ENCODE measurements at places on chromosomes 1 and 21.

DNA sequence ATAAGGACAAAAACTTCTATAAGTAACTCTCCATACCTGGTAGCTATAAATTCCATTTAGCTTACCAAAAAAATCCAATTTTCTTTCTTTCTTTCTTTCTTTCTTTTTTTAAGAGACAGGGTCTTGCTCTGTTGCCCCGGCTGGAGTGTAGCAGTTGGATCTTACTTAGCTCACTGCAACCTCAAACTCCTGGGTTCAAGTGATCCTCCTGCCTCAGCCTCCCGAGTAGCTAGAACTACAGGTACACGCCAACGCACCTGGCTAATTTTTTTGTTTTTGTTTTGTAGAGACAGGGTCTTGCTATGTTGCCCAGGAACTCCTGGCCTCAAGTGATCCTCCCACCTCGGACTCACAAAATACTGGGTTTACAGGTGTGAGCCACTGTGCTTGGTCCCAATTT lies 75.5 kb downstream of the EPS15 start:
- DNase-seq: no peak

DNA sequence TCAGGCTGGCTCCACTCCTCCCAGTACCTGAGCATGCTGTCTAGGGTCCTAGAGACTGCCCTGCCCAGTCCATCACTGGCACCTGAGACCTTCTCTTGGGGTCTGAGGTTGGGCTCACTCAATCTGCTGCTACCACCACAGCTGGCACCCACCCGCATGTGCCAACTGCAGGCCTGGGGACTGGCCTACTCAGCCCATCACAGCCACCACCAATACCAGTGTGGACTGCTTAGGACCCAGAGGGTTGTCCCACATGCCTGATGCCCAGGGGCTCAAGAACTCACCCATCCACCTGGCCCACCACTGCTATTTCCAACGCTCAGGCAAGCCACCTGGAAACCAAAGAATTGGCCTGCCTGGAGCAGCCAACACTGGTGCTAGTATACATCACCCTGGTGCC lies 63.5 kb downstream of the CYP4B1 start:
- DNase-seq: no peak

GRCh38 chr1:100322436-100323211 lies 29.7 kb upstream of the CDC14A start:
- peak; percentile 45 for DNase-seq

GRCh38 chr1:198773523-198773922 lies 134.7 kb downstream of the PTPRC start:
- no peak for DNase-seq

DNA sequence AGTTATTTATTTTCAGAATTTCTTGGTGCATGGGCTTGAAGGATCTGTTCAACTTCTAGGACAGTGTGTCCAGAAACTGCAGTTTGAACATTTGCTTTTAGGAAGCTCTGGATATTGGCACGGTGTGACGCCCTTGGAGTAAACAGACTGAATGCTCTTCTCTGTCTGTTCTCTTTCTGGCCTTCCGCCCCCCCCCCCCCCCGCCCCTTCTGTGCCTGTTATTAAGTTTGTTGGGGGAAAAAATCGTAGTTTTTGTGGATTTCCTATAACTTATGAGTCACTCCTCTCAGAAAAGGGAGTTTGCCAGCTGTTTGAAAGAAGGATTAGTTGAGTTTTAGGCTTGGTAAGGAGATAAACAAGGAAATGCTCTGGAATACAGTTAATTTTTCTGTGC lies 1.2 kb downstream of the KCTD3 start:
- no peak for DNase-seq

Data from HT-29 (cell line).